Activated T-helper 17 cell treated with anti-CD3 and anti-CD28 coated beads, Interleukin-2, amount 50 U/mL, for 72 hours (primary cell): ENCODE measurements at places on chromosomes 2 and 18. TPM values are rescaled to one million over a fixed set of nuclear protein-coding genes. Genes with fewer than 3 reads are reported as not detected.

The CELF4 gene
- total RNA-seq, result not detected

DNA sequence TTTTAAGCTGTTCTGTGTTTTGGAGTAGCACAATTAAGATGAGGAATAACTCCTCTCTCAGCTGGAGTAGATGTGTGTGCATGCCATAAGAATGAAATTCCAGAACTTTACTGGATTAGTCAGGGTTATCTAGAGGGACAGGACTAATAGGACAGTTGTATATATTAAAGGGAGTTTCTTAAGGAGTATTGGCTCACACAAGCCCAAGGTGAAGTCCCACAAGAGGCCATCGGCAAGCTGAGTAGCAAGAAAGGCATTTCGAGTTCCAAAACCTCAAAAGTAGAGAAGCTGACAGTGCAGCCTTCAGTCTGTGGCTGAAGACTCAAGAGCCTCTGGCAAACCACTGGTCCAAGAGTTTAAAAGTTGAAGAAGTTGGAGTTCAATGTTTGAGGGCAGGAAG lies 113.7 kb downstream of the RIT2 start:
- no peak for ATAC-seq

GRCh38 chr2:47747878-47748277 lies 35.1 kb upstream of the MSH6 start:
- ATAC-seq, result no peak

DNA sequence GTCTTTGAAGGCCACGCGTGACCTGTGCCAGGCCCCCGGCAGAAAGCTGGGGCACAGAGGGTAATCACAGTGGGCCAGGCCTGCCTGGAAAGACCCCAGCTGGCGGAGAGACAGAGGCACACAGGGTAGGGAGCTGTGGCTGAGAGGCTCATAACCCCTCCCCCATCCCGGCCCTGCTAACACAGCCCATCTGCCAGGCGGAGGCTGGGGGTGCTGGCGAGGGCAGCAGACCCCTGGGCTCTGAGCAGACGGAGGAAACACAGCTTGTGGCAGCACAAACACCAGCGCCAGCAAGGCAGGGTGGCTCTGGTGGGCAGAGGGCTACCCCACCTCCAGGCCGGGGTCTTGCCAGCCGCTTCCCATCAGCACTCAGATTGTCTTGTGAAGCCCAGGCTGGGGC lies 19.0 kb downstream of the HS6ST1 start:
- ATAC-seq, result no peak

GRCh38 chr2:10478916-10479315 lies 30.8 kb upstream of the ODC1 start:
- ATAC-seq, result no peak

The PLGLB1 gene
- total RNA-seq, result 2.4 TPM

The OR6B2 gene
- total RNA-seq, result not detected

DNA sequence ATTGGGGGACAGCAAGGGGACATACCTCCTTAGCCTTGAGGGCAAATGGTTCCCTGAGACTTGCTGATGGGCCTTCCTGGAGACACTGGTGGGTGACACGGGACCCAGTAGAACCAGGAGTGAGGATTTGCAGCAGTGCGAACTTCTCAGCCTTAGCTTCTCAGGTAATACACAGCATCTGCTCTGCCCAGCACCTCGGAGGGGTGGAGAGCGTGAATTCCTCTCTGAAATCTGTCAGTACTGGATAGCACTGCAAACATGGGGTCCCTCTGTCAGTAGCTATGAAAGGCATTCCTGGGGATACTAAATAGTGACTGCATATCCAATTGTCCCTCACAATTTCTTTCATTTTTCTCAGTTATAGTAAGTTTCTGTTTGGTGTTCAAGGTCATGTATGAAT lies 151.7 kb downstream of the GBX2 start:
- no peak for ATAC-seq

DNA sequence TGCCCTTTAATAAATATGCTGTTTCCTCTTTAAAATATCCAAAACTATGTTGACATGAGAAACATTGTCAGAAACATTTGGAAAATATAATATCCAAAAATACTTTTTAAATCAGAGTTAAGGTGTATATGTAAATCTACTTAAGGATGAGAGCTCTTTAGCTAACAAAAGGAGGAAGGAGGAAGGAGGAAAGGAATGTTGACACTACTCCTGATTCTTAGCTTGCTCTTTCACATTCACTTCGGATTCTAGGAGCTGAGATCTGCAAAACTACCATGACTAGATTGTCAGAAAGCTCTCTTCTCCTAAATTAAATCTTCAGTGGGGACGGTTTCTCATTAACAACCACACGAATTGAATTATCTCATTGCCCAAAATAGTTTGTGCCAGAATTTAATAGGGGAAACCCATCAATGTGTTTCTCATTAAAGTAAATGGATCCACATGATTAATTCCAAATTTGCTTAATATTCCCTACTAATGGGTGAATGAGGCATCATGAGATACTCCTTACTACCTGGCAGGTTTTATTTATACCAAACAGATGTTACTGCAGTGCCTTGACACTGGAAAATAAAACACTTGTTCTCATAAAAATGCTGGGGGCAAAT lies 509.1 kb downstream of the MBD2 start:
- no peak for ATAC-seq

DNA sequence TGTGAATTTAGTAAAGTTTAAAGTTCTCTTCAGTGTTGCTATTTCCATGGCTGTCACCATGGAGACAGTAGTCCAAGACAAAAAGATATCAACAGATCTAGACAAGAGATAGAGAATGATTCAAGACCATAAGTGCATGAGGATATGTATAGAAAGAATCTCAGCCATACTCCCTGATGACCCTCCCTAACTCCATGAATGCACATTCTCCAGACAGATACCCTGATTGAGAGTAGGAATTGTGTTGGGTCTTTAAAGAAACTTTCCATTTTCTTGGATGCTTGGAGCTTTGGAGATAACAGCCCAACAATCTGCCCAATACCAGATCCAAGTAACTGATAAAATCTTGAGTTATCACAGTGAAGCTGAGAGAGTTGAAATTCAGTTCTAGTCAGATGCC lies 1601.2 kb upstream of the CELF4 start:
- ATAC-seq, result no peak

The SLC19A3 gene
- not detected for total RNA-seq

DNA sequence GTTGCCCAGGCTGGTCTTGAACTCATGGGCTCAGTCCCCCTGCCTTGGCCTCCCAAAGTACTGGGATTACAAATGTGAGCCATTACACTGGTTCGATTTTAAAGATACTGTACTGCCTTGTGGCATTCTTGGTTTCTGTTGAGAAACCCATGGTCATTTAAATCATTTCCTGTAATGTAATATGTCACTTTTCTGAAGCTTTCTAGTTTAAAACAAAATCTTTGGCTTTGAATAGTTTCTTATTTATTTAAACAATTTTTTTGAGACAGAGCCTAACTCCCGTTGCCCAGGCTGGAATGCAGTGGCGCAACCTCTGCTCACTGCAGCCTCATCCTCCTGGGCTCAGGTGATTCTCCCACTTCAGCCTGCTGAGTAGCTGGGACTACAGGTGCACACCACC lies 8.9 kb downstream of the ZNF512 start:
- ATAC-seq, result peak; percentile 44

- ATAC-seq, result no peak
These were observed 57.3 kb downstream of the ITGB1BP1 start for GRCh38 chr2:9366026-9366425.

DNA sequence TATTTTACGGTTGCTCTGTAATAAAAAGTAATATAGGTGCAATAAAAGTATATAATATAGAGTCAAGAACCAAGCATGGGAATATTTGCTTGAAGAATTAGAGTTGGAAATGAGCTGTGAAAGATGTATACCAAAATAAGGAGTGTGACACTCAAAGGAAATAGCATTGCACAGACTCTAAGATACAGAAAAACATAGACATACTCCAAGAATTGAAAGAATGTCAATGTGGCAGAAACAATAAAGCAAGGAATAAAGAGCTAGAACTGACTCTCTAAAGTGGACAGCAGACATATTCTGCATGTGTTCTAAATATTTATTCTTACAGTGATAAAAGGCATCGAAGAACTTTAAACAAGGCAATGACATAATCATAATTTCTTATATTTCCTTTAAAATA lies 561.1 kb upstream of the SETBP1 start:
- no peak for ATAC-seq

DNA sequence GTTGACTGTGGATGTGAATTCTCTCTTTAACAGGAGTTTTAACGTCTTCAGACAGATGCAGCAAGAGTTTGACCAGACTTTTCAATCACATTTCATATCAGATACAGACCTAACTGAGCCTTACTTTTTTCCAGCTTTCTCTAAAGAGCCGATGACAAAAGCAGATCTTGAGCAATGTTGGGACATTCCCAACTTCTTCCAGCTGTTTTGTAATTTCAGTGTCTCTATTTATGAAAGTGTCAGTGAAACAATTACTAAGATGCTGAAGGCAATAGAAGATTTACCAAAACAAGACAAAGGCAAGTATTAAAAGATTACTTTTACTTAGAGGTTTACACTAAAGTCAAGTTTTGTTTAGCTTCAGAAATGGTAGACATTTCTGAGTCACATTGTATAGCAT lies 30.2 kb upstream of the TYMS start:
- ATAC-seq, result no peak
